Stimulated activated CD8-positive, alpha-beta memory T cell treated with anti-CD3 and anti-CD28 coated beads, Interleukin-4, amount 100 ng/mL, for 1 hour (primary cell): ENCODE measurements at places on chromosomes 7 and 10.

DNA sequence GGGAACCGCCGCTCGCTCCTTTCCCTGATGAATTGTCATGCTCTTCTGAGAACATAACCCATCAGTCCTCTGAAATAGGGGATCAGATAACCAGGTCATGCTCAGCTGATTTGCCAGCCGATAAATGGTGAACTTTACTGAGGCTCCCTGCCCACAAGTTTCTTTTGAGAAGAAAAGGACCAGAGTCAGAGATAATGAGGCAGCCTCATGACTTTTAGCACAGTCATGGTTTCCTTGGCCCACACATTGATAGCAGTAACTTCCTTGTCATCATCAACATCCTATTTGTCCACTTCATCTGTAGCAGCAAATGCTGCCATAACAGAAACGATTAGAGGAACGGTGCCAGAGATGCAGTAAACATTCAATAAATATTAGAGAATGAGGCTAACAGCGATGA, 509.0 kb downstream of the GATA3 start:
- no peak for DNase-seq

GRCh38 chr10:2914741-2915140, 152.6 kb upstream of the PFKP start:
- DNase-seq: no peak

DNA sequence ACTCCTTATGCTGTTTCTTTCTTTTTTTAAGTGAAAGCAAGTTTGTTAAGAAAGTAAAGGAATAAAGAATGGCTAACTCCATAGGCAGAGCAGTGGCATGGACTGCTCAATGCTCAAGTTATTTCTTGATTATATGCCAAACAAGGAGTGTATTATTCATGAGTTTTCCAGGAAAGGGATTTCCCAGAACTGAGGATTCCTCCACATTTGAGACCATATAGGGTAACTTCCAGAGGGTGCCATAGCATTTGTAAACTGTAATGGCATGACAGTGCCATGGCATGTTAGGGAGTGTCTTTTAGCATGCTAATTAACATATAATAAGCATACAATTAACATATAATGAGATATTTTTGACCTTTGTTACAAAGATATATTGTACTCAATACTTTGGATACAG, 1034.5 kb upstream of the PHF14 start:
- DNase-seq: no peak

DNA sequence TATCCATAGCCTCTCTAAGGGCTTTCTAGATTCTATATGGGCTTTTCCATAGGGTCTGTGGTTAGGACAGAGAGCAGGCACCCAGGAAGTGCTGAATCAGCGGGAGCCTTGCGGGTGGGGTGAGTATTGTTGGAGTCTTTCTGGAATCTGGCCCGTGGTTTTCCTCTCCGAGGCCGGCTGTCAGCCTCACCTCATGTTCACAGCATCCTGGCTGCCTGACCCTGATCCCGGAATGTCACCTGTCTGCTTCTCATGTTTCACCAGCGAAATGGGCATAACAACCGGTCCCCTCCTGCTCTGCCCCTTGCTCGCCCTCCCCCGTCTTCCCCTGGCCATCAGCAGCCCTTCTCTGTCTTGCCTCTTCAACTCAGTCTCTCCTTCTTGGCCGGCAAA, 36.5 kb downstream of the DDIT4 start:
- no peak for DNase-seq

GRCh38 chr7:42445691-42446090, 208.7 kb upstream of the GLI3 start:
- DNase-seq: no peak

DNA sequence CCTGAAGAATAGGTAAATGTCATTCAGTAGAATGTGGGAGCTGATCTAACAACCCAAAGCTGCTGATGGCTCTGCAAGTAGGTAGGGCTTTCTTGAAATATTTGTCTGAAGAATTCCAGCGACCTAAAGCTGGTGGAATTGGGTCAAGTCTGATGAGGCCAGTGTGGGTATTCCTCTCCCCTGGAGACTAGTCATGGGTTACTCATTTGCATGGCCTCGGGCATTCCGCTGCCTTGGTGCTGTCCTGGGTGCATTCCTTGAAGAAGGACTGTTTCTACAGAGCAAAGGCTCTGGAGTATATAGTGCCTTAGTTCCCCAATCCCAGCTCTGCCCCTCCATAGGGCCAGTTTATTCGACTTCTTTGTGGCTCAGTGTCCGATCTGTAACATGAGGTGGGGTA, 19.2 kb downstream of the PDK4 start:
- no peak for DNase-seq

DNA sequence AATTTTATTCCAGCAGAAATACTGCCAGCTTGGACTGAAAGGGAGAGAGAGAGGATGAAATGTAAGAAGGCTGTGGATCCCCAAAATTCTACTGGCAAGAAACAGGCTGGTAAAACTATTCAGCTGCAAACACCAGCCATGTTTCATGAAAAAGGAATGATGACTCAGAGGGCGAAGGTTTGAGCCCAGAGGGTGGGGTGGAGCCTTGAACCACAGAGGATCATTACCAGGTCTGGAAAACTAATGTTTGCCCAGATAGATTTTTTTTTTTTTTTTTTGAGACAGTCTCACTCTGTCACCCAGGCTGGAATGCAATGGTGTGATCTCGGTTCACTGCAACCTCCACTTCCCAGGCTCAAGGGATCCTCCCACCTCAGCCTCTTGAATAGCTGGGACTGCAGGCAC, 41.7 kb upstream of the NRF1 start:
- no peak for DNase-seq

- no peak for DNase-seq
Observed at GRCh38 chr7:112118581-112119566, 87.3 kb downstream of the DOCK4 start.

- no peak for DNase-seq
Observed at GRCh38 chr7:90747516-90747915, 151.4 kb downstream of the CDK14 start.

GRCh38 chr7:43123457-43123856, 11.0 kb downstream of the HECW1 start:
- no peak for DNase-seq
